Large intestine (tissue), 12 donors: ENCODE measurements at places on chromosomes 4 and X.
A peak's percentile ranks its signal among the peaks of the same experiment; 100 is the strongest.

- no peak for DNase-seq
These were observed 32.6 kb upstream of the STOX2 start for GRCh38 chr4:183872531-183872930.

DNA sequence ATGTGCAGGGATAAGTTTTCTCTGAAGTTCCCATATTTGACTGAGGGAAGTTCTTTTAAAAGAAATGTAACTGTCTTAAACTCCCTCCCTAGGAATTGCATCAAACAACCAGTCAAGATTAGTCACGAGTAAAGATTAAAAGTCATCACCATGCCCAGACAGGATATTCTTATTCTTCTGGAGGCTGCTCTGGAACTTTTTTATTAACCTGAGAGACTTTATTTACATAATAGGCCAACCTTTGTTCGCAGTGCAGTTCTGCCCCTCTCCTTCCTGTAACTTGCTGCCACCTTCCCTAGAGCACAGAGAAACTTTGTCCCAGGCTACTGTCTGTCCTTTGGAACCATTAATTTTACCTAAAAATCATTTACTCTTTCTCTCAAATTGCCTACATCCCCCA lies 9.8 kb upstream of the HERC3 start:
- DNase-seq, result no peak

- DNase-seq, result no peak
These were observed 46.8 kb upstream of the BCOR start for GRCh38 chrX:40144576-40144975.

DNA sequence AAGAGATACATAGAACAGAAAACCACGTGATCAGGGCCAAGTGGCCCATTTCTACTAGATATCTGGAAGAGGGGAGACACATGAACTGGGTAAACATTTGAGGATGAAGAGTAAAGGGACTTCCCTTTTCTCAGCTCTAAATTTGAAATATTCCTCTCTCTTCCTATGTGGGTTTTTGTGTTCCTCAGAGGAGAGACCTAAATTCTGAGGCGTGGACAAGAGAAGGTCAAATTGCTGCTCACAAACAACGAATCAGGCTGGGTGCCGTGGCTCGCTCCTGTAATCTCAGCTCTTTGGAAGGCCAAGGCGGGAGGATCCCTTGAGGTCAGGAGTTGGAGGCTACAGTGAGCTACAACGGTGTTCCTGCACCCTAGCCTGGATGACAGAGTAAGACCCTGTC lies 216.0 kb downstream of the PTTG2 start:
- no peak for DNase-seq

GRCh38 chr4:152485726-152486276 lies 50.1 kb downstream of the FBXW7 start:
- peak; percentile 78 for DNase-seq

- no peak for DNase-seq
These were observed 384.3 kb downstream of the GPM6A start for GRCh38 chr4:175427751-175428150.

DNA sequence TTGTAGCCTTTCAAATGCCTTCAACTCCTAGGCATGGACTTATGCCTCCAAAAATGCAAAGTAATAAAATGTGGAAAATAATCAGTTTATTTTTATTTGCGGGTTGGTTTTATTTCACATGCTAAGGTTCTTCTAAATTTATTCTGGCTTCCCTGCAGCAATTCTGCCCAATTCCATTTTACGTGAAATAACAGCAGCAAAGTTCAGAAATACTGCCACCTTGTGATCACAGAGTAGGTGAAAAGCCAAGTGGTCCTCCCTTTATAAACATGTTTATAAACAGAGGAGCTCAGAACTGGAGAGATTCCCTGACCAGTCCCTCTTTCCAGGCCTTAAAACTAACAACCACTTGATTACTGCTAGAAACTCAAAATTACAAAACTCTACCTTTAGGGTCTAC lies 14.7 kb upstream of the DCHS2 start:
- DNase-seq, result no peak

DNA sequence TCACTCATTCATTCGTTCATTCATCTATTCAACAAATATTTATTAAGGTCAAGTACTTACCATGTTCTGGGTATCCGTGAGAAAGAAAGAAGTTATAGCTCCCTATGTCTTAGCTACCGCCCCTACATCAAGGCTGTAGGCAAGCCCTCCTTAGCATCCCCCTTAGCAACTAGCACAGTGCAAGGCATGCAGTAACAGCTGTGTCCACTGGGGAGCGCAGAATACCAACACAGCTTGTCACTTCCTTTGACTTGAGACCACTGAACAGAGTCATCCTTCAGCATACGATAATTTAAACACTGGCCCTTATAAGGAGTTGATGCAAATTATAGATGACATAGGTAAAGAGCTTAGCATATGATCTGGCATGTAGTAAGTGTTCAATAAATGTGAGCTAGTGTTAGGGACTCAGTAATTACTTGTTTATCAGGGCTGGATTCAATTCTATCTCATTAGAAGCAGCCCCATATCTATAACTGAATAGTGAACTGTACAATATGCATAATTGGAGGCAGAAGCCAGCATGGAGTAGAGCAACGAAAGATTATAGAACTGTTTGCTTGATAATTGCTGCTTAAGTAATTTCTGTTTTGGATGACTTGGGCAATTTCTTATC lies 8.7 kb downstream of the KIAA1210 start:
- peak; percentile 9 for DNase-seq

GRCh38 chr4:16194214-16194613 lies 32.1 kb downstream of the TAPT1 start:
- DNase-seq, result no peak

GRCh38 chr4:142974328-142974727 lies 128.2 kb upstream of the INPP4B start:
- no peak for DNase-seq

DNA sequence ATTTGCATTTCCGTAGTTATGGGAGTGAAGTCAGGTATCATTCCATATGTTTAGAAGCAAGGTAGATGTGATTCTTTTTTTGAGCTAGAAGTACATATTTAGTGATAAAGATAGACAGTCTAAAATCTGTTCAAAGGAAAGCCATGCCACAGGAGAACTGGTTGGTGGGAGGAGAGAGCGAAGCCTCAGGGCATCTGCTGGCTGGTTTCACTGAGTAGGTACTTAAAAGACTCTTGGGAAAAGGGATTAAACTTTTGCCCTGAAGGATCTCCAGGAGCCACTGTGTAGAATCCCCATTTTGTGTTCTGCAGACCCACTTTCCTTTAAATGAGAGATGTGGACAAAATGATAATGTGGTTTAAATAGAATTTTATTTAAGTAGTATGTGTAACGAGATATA lies 89.6 kb downstream of the SHROOM2 start:
- DNase-seq, result no peak

GRCh38 chrX:36849407-36849806 lies 158.8 kb upstream of the FAM47C start:
- DNase-seq, result peak; percentile 3
